ELR (cell line): ENCODE measurements at places on chromosomes 1 and 21.

DNA sequence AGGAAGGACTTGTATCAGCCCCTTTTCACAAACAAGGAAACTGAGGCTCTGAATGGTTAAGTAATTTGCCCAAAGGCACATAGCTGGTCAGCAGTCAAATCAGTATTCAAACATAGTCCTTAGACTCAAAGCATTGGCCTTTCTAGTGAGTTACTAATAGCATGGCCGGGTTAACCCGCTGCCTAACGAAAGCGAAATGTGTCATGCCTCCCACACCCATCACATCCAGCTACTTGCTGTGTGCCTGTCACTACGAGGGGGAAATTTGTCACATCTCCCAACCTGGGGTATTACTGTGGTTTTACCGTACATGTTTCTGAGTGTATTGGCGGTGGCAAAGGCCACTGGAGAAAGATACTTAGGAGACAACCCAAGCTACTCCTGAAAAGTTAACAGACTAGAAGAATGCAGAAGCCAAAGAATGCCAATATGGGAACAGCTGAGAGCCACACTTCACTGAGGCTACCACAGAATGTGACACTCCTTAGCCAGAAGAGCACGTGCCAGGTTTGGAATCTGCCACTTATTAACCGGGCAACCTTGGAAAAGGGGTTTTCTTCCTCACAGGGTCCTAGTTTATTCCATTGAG, 363.5 kb downstream of the KCNH1 start:
- DNase-seq, result no peak

DNA sequence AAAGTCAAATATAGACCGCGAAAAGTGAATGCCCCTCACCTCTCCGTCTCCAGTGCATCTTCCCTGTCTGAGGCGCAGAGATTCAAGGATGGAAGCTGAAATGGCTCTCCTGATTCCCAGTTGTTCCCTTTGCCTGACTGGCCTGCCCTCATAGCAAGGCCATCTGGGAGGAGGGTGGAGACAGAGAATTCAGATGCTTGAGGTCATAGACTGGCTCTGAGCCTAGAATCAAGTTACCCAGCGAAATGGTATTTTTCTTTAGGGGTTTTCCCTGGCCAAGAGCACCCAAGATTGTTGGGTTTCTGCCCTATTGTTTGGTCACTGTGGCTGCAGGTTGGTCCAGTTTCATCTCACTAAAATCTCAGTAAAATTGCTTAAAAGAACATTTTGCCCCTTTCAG, 7.2 kb downstream of the METTL13 start:
- DNase-seq, result peak; percentile 79

GRCh38 chr1:1179983-1180861, 6.5 kb downstream of the TTLL10 start:
- DNase-seq, result no peak

DNA sequence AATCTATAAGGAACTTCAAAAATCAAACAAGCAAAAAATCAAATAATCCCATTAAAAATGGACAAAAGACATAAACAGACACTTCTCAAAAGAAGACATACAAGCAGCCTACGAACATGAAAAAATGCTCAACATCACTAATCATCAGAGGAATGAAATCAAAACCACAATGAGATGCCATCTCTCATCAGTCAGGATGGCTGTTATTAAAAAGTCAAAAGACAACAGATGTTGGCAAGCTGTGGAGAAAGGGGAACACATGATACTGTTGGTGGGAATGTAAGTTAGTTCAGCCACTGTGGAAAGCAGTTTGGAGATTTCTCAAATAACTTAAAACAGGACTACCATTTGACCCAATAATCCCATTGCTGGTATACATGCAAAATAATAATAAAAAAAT, 226.4 kb downstream of the S1PR1 start:
- DNase-seq, result peak; percentile 12

DNA sequence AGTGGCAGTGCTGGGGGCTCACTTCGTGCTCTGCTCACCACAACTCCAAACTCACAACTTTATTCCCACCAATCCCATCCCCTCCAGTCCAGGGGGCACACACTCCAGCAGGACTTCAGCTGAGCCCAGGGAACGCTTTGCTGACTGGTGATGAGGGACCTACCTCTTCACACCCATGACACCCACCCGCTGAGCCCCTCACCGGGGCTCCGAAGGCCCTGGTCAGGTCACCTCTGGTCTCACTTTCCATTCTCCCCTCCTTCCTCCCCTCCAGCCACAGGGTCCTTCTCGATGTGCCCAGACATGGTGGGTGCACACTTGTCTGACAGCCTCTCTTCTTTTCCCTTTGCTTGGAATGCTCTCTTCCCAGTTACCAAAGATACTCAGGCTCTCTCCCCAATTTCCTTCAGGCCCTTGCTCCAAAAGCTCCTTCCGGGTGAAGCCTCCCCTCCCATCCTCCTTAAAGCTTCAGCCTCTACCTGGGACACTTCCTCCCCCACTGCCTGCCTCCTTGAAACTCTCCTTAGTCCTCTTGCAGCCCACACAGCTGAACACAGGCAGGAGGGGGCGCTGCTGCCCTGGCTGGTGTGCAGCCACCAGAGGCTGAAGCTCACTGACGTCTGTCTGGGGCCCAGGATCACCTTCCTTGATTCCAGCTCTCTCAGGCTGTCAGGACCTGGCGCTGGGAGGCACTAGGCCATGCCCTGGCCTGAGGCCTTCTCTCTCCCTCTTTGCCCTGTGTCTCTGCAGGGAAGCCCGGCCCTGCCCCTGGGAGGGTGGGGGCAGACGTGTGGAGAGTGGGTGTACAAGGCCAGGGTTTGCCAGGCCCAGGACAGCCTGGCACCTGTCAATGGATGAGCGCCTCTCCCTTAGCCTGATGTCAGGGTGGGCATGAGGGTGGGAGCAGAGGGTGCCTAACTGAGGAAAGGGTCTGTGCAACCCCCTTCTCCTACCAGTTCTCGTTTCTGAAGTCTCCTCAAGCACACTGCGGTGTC, 1.6 kb downstream of the KCNE1 start:
- DNase-seq, result peak; percentile 69

GRCh38 chr1:86748622-86749373, 44.4 kb downstream of the SH3GLB1 start:
- no peak for DNase-seq

GRCh38 chr1:96558635-96559034, 162.9 kb upstream of the PTBP2 start:
- peak; percentile 11 for DNase-seq

- DNase-seq, result peak; percentile 52
Measured at GRCh38 chr1:205458777-205459566, 3.1 kb upstream of the BLACAT1 start.

GRCh38 chr1:41619511-41620364, 135.3 kb upstream of the EDN2 start:
- DNase-seq, result no peak

- DNase-seq, result no peak
Measured at GRCh38 chr1:216614011-216614934, 109.0 kb downstream of the ESRRG start.

GRCh38 chr21:42120101-42120902, 49.2 kb downstream of the UMODL1 start:
- no peak for DNase-seq

DNA sequence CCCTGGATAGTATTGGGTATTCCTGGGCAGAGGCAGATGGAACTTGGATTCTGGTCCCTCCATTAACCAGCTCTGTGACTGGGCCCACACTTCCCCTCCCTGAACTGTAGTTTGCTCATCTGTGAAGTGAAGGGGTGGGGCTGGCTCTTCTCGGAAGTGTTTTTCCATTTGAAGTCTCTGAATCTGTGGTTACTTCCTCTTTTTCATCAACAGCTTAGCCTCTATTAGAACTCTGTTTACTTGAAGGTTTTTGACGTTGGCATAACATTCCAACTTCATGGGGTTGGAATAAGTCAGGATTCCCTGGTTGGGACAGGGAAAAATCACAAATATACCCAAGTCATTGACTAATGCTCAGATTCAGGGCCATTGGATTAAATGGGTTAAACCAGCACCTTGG, 3.6 kb downstream of the KIAA0040 start:
- DNase-seq, result no peak

DNA sequence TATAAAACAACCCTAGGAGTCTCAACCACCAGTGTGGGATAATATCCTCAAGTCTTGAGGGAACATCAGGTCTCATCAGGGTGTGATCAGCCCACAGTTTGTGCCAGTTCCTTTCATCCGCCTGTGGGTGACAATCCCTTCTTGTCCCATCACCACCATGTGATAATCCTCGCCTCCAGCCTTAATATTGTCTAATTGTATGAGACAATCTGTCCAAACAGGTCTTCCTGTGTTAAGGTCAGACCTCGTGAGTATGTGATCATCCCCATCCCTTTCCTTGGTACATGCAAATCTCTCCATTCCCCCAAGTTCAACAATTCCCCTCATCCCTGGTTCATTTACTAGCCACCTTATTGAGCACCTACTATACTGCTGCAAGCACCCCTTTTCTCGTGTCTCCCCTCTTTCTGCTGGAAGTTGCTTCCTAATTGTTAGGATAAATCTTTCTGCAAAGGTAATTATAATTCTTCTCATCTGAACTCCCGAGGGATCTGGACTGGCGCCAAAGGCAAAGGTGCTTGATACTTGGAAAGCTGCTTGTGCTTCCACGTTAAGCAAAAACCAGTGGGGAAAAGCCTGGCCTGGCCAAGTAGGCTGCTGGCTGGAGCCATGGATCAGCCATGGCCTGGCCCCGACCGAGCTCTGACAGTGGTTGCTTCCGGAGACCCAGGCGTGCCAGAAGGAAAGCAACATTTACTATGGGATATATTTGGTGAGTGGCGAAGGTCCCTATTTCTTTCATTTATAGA, 92.5 kb downstream of the RNF220 start:
- DNase-seq, result no peak

DNA sequence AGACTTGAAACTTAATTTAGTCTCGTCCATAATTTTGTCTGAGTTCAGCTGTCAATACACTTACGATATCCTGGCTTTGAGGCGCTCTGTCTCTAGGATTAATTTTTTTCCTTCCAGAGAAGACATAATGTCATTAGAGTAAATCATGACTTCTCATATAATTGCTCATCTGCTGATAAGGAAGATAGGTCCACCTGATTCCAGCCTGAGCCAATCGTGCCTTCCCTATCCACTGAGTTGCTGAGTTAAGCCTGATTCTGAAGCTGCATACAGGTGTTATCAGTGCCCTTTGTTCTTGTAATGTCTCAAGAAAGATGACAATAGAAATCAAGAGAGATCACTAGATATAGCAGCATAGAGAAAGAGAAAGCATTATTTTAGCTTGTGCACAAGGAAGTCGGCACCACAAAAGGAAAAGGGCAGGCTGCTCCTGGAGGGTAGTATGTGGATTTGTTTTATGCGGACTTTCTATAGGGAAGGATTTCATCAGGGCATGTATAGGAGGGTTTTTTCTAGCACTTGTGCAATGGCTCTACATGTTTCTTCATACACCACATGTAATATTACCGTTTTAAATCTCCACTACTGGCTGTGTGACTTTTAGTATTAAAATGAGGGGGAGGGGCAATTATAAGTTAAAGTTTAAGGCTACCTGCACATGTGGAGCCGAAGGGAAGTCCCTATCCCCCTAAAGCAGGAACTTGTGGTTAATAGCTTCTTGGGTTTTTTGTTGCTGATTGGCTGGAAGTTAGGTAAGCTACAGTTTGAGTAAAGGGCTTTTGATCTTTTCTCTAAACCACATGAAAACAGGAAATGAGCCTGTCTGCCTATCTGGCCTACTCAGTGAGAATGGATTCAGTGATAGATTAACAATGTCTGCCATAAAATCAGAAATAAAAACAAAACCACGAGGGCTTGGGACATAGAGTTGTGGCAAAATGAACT, 133.4 kb downstream of the PLPPR5 start:
- peak; percentile 10 for DNase-seq
